ENCODE measurements at places on chromosomes 1 and 21.

DNA sequence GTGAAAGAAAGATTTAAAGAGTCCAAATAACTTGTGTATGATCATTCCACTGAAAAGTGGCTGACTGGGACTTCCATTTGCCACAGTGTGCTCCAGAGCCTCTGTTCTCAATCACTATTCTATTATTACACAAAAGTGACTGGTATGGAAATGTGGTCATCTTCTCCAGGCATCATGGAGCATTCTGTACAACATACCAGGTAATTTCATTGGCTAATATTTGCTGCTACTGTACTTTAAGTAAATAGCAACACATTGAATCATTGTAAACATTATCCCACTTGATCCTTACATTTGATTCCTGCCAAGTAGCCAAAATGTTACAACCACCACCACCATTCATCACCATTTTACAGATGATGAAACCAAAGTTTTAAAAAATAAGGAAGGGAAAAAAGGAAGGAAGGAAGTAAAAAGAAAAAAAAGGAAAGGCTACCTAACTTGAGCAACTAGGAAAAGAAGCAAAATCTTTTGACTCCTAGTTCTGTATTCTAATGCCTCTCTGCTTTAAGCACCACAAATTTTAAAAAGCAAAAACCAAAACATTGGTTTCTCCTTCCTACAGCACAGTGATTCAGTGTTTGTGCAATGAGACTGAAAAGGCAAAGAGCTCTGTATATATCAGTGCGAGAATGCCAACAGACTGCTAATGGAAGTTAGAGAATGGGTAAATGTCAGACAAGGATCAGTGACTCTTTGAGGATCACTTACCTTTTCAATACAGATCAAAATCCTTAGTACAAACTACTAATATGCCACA lies 361.4 kb upstream of the PTBP2 start:
- DNase-seq, result no peak

- DNase-seq, result no peak
Observed at GRCh38 chr1:115648717-115649691, 7.2 kb downstream of the VANGL1 start.

DNA sequence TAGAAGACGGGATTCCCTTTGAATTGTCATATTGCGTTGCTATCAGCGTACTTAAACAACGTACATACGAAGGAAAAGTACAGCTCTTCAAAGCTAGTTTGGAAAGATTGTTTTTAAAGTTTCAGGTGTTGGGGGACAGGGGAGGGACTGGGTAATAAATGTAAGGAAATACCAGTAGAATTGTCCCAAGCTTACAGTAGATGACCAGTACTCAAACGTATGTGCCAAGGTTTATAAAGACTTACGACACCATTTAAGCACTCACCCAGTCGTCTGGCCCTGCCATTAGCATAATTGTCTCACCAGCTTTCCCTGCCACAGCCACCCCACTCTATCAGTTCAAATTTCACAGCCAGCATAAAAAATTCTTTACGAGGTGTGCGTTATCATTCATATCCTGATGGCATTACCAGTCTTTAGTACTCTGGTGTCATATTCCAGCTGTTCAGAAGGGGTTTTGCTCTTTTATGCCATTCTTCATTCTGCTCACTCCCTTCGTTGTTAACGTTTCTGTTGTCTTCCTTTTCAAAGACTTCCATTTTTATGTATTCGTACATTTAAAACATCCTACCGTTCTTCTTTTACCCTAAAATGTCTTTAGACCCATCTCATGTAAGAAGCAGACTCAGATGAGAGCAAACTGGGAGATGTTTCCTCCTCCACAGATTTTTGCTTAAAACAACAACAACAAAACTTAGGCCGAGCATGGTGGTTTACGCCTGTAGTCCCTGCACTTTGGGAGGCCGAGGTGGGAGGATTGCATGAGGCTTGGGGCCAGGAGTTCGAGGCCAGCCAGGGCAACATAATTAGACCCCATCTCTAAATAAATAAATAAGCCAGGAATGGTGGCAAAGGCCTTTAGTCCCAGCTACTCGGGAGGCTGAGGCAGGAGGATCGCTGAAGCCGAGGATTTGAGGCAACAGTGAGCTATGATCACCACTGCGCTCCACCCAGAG lies 1.0 kb upstream of the HP1BP3 start:
- DNase-seq, result no peak

DNA sequence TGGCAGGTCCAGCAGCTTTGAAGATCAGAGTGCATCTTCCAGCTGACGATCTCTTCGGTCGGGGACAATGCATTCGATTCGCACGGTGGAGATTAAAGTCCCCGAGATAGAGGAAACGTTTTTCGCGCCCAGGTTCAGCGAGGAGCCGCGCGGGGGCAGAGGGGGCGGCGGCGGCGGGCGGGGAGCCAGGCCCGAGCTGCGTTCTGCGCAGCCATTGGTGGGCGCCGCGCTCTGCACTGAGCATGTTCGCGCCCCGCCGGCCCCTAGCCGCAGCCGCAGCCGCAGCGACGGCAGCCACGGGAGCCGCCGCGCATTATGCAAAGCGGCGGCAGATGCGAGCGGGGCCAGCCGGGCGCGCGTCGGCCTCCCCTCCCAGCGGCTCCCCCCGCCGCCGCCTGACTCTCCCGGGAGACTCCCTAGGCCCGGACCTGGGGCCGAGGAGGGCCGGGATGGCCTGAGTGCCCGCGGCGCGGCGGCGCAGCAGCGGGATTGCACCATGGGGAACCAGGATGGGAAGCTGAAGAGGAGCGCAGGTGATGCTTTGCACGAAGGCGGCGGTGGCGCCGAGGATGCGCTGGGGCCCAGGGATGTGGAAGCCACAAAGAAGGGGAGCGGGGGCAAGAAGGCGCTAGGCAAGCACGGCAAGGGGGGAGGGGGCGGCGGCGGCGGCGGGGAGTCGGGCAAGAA lies at the start of gene FMN2:
FMN2 (plus strand) TSS at position 270 of the 687 bp plus-strand sequence; CDS start at position 497, 227 bp downstream.
- no peak for DNase-seq

GRCh38 chr1:228837817-228838716 lies 102.8 kb downstream of the RHOU start:
- DNase-seq, result no peak

DNA sequence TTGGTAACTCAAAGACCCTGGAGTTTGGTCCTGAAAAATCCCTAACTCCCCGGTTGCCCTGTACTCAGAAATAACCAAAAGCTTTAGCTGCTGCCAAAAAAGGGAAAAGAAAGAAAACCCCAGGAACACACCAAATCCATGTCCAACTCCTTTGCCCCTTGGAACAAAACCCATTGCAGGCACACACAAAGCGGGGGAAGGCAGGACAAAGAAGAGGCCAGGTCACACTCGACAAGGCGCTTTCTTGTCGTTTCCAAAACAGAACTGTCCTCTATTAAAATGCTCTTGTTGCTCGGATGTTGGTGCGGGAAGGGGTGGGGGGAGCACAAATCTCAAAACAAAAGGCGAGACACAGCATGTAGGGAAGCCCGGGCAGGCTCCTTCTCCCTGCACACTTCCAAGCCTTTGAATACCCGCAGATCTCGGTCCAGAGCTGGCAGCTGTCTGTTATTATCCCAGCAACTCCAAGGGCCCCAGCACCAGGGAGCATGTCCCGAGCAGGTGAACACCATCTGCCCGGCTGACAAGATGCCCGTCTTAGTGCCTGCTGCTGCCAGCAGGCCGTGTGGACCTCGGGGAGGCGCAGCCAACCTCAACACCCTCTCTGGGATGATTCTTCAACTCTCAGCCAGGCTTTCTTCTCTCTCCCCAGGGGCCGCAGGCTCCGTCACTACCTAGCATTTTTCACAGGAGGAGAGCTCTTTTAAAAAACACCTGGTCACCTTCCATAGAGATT lies 96.4 kb downstream of the SSBP3 start:
- DNase-seq, result no peak

DNA sequence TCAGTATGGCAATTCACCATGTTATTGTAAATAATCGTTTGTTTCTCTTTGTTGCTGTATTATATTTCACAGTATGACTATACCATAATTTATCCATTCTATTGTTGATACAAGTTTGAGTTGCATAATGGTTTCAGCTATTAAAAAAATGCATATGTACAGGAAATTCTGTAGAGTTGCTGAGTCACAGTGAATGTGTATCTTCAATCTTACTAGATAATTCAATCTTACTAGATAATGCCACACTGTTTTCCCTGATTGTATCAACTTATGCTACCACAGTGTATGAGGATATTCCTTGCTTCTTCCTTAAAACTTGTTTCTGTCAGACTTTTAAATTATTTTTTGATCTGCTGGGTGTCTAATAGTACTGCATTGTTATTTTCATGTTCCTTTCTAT lies 3.5 kb upstream of the COA6 start:
- no peak for DNase-seq

DNA sequence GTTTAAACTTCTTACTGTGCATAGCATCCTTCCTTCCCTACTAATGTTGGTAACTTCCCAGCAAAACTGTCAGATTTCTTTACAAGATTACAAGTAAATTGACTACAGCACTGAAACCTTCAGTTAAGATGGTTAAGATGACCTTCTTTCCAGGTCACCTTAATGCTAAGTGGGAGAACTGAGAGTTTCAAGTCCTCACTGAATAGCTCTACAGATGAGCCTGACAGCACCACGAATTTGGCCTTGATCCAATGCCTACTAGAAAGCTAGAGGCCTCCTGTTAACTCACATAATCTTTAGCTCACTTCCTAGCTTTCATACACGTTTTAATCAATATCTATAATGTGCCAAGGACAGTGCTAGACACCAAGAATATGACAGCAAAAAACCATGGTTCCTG lies 276.0 kb upstream of the PLD5 start:
- no peak for DNase-seq

DNA sequence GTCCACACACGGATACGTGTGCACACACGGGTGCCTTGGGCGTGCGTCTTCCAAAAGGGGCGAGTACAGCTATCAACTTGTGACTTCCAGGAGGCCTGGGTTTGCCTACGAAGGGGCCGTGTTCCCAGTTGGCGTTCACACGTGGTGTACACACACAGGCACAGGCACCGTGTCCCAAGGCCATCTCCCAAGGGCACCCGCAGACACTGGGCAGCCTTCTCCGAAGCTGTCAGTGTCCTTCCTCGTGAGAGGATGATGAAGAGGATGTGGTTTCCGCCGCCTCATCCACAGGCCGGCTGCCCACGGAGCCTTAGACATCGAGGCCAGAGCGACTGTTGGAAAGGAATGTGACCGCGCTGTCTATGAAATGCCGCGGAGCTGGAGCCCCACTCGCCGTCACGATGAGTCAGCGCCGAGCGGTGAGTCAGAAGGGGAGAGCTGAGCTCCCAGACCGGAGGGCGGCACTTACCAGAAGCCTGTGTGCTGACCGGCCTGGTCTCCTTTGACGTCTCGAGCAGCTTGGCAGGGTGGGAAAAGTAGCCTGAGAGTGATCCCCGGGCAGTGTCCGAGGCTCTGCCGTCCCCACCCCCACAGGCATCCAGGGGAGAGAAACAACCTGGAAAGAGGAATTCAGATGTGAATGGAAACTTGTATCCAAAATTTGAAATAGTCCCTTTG lies 141.4 kb upstream of the ARHGEF16 start:
- DNase-seq, result no peak

DNA sequence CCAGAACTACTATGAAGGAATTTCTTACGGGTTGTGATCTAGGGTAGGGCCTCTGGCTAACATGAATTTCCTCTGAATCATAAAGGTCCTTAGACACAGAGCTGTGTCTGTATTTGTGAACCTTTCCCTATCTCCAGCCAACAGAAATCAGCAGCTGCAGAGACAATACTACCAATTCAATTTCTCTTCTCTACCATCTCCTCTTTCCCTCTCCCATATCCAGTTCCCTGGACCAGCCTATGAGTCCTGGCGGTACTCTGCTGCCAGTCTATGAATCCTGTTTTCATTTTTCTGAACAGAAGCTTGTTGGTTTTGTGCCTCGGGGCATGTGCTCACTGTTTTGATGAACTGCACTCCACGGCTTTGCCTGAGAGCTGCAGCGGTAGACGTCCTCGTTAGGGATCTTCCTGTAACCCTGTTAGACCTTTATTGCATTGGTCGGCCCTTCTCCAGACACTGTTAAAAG lies 458.0 kb upstream of the VAMP3 start:
- DNase-seq, result no peak

DNA sequence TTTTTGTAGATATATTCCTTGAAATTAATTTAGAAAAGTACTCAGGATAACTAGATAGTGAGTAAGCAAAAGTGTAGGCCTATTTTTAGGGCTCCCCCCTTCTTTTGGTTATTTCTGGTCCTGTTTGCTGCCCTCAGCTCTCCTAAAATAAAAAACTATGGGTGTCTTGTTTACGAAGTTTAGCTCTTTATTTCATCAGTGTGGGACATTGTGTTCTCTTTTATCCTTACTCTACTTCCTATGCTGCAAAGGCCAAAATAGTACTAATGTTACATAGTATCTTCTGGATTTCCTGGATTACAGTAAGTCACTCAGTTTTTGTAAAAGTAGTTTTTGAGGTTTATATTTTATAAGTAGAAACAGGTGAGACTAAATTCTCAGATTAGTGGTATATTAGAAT lies 15.4 kb downstream of the CEP350 start:
- DNase-seq, result no peak

GRCh38 chr1:204207136-204207616 lies 6.6 kb downstream of the GOLT1A start:
- DNase-seq, result peak; percentile 39

DNA sequence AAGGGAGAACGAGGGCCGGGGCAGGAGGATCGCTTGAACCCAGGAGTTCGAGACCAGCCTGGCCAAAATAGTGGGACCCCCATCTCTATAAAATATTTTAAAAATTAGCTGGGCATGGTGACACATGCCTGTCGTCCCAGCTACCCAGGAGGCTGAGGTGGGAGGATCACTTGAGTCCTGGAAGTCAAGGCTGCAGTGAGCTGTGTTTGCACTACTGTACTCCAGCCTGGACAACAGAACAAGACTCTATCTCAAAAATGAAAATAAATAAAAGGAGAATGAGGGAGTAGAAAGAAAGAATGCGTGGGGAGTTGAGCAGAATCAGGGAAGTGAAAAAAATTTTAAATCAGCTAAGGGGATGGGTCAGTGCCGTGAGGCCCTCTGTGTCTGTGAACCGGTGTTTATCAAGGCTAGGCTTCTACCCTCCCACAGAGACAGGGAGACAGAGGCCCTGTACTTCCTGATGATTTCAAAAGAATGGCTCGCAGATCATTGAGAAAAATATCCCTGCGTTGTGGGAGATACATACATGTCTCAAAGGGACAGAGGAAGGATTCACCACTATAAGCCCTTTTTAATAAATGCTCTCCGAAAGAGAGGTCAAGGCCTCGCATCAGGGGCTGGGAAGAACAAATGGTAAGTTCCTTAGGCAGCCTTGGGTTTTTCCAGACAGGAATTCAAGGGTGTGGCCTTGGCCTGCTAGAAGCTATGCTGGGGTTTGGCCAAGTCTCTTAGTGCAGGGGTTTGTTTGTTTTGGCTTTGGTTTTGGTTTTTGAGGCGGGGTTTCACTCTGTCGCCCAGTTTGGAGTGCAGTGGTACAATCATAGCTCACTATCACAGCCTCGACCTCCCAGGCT lies 20.7 kb downstream of the IL10RB start:
- DNase-seq, result no peak

DNA sequence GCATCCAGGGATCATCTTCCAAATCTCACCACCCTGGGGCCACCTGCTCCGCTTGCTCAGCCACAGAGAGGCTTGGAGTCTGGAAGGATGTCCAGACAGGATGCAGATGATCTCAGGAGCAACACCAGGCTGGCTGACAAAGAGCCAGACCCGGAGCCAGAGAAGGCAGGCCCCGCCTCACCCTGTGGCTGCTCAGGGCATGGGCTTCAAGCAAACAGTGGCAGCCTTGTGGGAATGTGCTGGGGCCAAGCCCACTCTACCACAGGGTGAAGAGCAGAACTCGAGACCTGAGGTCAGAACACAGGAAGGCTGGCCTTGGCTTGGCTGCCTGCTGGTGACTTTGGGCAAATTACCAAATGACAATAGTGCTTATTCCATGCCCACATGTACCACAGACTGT lies 45.5 kb downstream of the MRPL37 start:
- DNase-seq, result no peak
